ENCODE measurements at places on chromosomes 6 and 20.

- no peak for DNase-seq
Measured at GRCh38 chr6:157493576-157493975, 112.6 kb downstream of the ZDHHC14 start.

DNA sequence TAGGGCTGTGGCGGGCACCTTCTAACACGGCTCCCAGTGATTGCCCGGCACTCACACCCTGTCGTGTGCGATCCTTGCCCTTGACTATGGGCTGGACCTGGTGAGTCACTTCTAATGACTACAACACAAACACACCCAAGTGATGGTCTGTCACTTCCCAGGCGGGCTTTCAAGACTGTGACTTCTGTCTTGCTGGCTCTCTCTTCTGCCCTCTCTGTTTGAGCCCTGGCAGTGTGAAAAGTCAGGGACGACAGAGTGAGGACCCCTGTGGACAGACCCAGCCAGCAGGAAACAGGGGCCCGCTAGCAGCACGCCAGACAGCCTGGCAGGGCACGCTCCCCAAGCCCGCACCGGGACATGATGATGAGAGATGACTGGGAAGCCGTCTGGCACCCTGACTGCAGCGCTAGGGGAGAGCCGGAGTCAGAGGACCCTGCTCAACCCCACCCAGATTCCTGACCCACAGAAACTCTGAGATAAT, 43.0 kb downstream of the KIF16B start:
- DNase-seq: no peak

GRCh38 chr6:142537612-142538478, 236.0 kb downstream of the ADGRG6 start:
- peak; percentile 10 for DNase-seq

- DNase-seq: no peak
Measured at GRCh38 chr6:154363821-154364220, 7.2 kb upstream of the IPCEF1 start.

GRCh38 chr6:73796881-73797280, 100.9 kb downstream of the CD109 start:
- no peak for DNase-seq
